ENCODE measurements at places on chromosomes 3 and 15.

DNA sequence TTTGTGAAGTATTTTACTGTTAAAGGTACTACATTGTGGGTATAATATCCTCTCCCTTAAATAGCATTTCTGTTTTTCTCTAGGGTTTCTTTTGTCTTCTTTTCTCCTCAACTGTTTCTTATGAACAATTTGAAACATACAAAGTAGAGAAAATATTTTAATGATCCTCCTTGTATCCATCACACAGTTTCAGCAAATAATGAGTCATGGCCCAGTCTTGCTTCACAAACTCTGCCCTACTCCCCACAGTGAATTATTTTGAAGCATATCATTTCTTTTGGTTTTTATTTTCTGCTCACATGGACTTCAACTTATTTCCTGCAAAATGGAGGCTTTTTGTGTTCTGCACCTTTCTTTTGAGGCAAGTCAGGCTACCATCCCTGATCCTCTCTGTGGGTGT lies 6.1 kb upstream of the SCAANT1 start:
- DNase-seq = no peak

DNA sequence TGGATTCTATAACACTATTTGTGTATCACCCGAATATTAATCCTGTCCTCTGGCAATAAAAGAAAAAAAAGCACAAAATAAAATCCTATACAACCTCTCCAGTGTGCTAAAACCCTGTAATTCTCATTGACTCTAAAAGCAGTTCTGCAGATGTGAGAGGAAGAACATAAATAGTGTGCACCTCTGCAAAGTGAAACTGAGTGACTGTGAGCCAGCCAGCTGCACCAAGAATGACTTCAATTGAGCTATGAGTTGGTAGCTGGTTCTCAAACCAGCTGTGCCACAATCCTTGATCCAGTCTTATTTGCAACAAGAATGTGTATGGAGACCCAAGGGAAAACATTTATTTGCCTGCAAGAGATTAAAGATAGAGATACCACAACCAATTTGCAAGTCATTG lies 31.2 kb upstream of the COL8A1 start:
- DNase-seq = no peak

DNA sequence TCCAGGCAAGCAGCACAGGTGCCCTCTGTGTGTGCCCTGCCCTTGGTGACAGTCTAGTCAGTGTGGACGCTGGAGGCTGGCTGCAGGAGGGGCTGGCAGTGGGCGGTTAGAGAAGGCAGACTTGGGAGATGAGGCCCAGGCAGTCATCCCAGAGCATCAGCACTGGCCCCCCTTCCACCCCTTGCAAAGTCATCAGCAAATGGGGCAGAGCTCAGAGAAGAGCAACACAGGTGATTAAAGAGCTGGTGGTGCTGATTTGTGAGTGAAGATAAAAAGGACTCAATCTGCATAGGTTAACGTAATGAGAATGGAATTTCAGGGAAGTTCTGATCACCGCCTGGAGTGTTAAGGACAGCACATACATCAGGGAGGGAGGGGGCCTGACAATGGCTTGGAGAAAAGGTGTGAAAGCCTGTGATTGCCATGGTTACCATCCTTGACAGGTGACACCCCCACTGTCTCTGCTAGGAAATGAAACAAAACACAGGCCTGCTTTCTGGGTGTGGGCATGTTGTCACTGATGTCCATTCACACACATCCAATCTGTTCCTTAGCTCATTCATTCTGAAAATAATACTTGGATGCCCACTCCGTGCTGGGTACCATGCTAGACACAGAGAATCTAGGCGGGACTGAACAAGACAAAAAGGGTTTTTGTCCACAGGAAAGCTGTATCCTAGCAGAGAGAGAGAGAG lies 269.6 kb upstream of the ST8SIA2 start:
- no peak for DNase-seq

DNA sequence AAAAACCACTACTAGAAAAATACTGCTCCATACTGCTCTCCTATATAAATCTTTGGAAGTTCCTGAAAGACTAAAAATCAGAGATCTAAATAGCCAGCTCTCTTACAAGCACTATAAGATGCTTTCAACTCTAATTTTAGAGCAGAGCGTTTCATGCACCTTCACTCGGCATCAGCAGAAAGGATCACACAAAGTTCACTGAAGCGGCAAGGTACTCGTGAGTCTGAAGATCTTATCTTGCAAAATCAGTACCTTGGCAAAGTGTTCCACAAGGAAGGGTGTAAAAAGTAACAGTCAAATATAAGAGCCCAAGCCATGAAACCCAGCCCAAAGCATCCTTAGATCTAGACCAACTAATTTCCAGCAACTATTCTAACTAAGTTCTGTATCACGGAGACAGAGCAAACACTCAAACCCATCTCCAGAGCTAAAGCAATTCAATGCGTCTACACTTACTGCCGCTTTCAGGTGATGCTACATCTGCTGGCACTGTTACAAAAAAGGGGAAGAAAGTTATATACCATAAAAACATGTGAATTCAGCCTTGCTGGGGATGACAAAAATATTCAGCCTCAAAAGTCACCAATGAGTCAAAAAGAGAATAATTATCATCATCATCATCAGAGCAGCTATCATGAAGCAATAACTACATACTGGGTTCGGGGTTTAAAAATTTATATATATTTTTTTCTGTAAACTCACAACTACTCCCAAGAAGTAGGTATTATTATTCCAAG lies 16.3 kb downstream of the VPS39 start:
- DNase-seq = no peak

GRCh38 chr3:94961423-94962100 lies 898.7 kb downstream of the NSUN3 start:
- no peak for DNase-seq

GRCh38 chr15:48718646-48719045 lies 73.1 kb upstream of the FBN1 start:
- no peak for DNase-seq

DNA sequence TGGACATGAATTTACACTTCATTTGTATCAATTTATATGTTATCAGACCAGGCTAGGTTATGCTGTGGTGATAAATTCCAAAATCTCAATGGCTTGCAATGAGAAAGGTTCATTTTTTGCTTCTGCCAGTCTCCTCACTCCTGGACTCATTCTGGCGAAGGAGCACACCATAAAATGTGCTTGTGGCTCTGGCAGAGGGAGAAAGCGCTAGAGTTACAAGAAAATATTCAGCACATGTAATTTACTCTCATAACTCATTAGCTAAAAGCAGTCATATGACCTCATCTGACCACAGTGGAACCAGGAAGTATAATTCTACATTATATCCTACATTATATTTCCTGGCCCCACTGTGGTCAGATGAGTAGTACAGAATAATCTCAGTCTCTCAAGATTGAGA lies 193.8 kb downstream of the BCHE start:
- DNase-seq = no peak

DNA sequence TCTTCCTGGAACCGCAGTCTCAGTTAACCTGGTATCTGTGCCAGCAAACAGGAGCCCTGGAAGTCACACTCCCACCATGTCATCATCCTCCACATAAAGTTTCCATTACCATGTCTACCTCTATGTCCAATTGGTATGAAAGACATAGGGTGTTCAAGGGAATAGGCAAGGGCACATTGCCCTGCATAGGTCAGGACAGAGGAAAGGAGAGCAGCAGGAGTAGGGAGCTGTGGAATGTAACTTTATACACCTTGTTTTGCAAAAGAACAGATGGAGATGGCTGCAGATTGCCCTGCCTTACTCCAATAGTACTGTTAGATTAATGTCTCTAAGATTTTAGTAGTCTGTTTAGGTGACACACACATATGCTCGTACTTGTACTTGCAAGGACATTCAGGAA lies 1056.4 kb downstream of the NTRK3 start:
- no peak for DNase-seq

Data from activated naive CD8-positive, alpha-beta T cell treated with anti-CD3 and anti-CD28 coated beads for 36 hours (primary cell).